ENCODE measurements at places on chromosomes 4 and X.

DNA sequence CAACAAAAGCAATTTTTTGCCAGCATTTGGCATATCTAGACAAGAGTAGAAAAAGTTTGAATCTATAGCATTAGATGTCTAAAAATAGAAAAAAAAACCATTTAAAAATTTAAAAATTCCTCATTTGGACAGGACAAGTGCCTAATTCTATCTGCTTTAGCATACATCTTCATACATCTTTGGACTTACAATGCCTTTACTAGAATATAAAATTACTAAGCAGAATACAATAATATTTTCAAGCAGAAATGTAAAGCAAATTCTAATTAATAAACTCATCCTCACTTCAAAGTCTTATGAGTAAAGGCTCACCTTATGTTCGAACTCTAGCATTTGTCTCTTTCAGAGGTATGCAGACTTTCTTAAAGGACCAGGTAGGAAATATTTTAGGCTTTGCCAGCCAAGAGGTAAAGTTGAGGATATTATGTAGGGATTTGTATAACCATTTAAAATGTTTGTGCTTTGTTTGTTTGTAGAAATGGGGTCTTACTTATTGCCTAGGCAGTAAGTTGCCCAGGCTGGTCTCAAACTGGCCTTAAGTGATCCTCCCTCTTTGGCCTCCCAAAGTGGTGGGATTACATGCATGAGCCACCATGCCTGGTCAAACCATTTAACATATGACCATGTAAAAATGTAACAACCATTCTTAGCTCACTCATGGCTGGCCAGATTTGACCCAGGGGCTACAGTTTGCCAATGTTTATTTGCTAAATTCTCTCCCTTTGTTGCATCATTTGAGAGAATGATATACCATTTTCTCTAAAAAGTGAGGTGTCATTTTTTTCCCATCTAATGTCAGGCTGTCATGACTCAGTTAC is 29.1 kb downstream of the UGDH start:
- DNase-seq, result no peak

- DNase-seq, result no peak
Measured at GRCh38 chr4:159160242-159160641, 57.4 kb downstream of the RAPGEF2 start.

GRCh38 chr4:127737295-127737694 is 7.1 kb downstream of the SLC25A31 start:
- DNase-seq, result no peak

- no peak for DNase-seq
Measured at GRCh38 chrX:19195243-19195610, 73.0 kb upstream of the ADGRG2 start.

- DNase-seq, result no peak
Measured at GRCh38 chr4:3205995-3206394, 43.0 kb upstream of the MSANTD1 start.

- DNase-seq, result no peak
Measured at GRCh38 chr4:65789805-65790204, 119.5 kb upstream of the EPHA5 start.

DNA sequence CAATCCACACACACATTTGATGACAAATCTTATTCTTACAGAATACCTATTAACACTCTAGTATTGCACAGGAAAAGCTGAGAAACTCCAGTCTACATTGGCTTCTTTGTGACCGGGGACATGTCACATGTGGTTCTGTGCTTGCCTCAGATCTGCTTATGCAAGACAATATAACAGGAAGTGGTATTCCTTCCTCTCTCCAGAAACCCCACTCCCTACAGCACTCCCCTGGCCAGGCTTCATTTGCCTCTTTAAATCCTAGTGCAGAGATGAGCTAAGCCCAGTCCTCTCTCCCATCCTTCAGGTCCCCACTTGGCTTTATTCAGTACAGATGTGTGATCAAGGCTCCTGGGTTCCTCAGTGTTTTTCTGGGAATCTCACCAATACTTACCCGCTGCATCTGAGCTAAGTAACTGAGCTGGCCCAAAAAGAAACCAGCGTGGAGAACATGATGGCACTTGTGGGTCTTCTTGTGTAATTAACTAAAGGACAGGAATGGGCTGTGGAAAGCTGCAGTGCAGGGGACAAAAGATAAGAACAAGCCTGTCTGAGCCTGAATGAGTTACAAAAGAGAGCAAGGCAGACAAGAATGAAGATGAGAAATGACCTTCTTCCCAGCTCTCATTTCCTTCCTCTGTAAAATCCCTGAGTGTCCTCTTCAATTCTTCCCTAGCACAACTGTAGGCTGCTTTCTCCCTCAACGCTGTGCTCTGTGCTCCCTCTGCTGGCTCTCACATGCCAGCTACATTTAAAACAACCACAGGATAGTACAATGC is 105.6 kb downstream of the HNRNPD start:
- DNase-seq, result peak; percentile 12
